NCI-H187 (cell line): ENCODE measurements at places on chromosomes 7 and 10.

GRCh38 chr10:36688717-36689116 is 436.7 kb upstream of the ANKRD30A start:
- DNase-seq = no peak

- no peak for DNase-seq
Measured at GRCh38 chr7:40583667-40584444, 449.1 kb downstream of the SUGCT start.

GRCh38 chr7:1848911-1849311 is 178.8 kb downstream of the ELFN1 start:
- DNase-seq = no peak

GRCh38 chr10:44939691-44940401 is 19.8 kb upstream of the RASSF4 start:
- no peak for DNase-seq

DNA sequence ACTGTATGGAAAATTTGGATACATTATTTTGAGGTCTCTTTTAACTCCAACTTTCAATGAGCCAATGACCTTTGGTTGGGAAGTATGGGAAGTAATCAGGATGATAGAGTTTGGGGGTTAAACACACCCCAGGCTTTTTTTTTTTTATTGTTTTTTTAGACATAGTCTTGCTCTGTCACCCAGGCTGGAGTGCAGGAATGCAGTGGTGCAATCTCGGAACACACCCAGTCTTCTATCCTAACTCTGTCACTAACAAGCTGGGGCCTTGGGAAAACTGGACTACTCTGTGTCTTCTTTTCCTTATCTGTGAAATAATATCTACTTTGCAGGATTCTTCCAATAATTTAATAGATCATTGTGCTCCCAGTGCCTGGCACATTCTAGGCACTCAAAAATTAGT is 37.6 kb upstream of the AGBL3 start:
- no peak for DNase-seq

DNA sequence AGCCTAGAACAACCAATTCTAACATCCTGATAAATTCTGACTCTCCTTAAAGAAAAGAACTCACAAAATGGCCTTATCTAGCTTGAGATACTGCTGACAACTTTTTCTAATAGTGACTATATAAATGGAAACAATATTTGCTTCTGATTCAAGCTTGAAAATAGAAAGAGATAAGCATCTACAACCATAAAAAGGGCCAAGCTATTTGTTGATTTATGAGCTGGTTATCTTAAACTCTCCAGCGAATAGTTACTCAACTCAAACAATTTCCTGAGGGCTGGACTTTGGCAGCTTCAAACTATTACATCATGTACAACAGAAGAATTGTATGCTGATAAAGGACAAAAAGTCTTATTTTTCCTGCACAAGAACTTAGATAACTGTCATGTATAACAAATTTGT is 4.6 kb downstream of the USP54 start:
- DNase-seq = no peak

DNA sequence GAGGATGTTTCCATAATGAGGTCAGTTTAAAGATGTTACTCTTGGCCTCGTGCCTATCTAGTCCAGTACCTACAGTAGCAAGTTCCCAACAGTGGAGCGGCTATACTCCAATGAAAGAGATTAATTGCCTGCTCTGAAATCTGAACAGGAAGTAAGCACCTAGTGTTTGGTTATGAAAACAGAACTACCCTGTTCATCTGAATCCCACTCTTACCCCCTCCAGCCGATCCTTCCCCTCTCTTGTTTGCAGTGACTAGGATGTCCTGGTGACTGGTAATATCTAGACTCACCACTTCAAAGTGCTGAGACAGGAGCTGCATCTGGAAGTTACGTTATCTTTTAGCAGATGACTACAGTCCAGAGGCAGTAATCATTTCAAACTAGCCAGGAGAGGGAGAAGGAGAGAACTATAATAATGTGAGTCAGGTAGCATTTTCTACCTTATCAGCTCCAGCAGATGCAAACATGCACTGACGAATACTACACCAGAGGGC is 666.7 kb upstream of the NRP1 start:
- no peak for DNase-seq

DNA sequence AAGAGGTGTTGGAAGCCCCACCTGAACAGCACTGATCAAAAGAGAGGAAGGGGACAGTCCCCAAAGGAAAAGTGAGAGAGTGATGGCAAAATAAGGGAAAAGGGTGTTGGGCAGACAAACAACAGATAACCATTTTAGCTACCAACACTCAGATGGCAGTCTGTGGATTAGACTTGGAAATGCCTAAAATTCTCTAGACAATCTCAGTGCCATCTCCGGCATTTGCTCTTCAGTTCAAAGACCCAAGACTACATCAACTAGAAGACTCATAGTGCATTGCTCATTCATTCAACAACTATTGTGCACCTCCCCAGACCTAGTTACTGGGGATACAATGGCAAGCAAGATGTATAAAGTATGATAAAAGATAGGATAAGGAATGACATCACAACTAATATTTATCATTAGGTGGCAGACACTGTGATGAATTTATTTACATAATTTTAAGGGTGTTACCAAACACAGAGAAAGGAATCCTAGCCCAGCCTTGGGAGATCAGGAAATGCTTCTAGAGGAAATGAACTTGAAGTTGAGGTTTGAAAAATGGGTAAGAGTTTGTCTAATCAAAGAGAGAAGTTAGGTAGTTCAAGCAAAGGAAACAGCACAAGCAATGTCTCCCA is 109.3 kb upstream of the ARID5B start:
- no peak for DNase-seq

DNA sequence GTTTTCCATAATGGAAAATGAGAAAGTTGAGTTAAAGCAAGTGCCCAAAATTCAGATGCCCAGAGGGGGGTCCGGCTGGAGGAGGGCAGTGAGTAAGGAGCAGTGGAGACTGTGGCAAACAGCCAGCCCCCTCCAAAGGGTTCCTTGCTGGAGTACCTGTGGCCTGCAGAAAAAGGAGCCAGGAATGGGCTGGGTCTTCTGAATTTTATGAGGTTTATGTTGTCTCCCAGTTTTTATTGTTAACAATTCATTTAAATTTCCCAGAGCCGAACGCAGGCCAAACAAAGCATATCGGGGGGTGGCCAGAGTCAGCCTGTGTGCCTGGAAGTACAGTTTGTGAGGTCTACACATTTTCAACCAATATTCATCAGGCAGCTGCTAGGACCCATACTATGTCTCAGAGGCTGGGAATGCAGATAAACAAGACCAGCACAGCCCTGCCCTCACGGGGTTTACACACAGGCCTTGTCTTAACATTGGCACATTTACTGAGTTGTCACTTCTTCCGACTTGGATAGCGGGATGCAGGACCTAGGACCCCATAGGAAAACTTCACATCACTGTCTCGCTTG is 12.9 kb upstream of the CSGALNACT2 start:
- DNase-seq = no peak

DNA sequence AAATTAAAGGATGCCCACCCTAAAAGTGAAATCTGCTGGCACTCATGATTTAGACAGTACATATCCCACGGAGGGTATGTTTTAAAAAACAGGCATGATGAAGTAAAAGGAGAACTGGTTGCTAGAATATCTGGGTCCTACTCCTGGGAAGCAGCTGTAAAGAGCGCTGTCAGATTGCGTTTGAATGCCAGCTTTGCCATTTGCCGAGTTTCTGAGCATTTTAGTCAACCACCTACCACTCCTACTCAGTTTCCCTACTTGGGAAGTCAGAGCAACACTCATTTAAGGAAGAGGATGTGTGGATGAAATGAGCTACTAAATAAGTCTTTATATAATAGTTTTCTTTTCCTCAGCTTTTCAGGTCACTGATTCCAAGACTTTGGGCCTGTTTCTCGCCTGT is 1.1 kb upstream of the UMAD1 start:
- no peak for DNase-seq

DNA sequence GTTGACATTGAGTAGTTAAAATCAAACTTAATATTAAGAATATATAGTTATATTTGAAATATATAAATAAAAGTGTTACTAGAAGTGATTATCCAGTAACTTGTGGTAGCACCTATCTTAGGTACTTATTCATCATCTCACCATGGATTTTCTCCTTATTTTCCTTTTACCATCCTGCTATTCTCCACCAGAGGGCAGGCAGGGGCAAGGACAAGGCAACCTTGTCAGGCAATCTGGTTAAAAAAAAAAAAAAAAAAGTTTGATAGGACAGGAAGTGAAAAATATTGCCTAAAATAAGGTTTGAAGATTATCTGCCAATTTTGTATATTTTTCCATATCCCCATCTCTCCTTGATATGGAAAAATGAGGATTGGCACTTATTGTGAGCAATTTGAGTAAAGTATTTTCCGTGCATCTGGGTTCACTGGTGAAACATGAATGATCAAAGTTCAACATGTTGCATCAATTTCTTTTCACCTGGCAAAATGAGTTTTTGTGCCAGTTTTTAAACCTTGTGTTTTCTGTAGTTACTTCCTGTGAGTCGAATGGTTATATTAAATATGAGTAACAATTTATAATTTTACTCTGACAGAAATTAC is 256.7 kb downstream of the AGMO start:
- DNase-seq = peak; percentile 18

DNA sequence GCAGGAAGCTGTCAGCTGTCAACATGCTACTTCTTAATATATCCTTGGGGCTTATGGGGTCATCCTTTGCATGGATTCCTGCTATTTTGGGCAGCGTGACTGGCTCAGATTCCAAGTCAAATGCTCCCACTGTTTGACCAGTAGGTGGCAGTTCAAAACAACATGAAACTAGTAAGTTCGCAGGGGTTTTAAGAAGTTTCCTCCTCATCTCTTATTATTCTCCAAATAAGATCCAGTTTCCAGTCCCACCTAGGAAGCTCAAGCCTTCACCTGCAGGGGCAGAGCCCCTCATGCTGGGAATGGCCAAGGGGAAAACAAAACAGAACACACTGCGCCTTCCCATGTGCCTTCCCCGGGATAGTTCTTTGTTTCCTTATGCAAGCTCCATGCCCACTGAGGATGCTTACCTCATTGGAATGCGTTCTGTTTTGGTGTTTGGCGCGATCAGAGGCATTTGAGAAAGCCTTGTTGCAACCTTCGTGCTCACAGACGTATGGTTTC is 259.8 kb downstream of the GLI3 start:
- DNase-seq = no peak

DNA sequence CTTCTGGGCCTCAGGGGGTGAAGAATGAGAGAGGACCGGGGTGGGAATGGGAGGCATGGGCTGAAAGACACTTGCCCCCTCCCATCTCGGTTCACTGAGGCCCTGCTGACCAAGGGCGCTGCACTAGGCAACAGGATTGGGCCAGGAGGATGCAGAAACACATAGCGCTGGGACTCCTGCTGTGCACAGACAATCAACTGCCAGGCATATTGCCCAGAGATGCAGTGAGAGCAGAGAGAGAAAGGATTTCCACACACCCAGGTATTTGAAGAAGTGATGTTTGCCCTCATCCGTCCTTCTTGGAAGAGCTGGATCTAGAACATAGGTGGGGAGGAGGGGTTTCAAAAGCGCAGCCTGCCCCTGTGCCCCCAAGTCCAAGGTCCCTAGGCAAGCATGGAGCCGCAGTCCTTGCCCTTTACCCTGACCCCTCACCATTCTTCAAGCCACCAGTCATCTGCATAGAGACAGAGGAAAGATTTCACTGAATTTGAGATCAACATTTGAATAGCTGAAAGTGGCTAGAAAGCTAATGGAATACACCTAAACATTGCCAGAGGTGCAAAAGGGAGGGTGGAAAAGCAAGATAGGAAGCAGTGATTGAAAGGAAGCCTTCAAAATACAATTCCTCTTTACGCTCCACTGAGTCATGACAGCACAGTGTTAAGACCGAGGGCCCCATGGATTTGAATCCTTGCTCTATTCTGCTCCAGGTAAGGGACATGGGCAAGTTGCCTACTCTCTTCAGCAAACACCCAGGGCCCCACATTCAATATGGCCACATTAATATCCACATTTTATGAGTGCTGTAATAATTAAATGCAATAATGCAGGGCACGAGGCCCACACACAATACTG is 44.2 kb upstream of the TNS3 start:
- DNase-seq = no peak

- no peak for DNase-seq
Measured at GRCh38 chr10:65125212-65125611, 1604.0 kb downstream of the REEP3 start.

- DNase-seq = no peak
Measured at GRCh38 chr10:6838118-6838517, 258.0 kb upstream of the PRKCQ start.

- DNase-seq = no peak
Measured at GRCh38 chr10:101293007-101293723, 60.8 kb upstream of the BTRC start.

DNA sequence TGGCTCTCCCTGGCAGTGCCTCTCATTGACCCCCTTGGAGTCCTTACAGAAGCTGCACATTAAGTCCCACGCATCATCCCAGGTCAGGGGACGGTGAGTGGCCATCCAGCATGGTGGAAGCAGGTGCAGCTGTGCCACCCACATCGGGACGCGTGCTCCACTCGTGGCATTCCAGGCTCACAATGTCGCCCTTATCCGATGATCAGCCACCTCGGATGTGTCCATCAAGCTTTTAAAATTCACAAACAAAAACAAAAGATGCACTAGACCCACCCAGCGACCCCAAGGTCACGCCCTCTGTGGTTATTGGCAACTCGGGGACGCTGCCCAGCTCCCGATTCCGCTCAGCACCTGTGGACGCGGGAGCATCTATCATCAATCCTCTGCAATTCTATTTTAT is 530.9 kb downstream of the PTPRN2 start:
- DNase-seq = no peak

- DNase-seq = no peak
Measured at GRCh38 chr7:55026867-55027490, 8.2 kb downstream of the EGFR start.

GRCh38 chr7:137987018-137987349 is 14.9 kb downstream of the CREB3L2 start:
- DNase-seq = no peak

DNA sequence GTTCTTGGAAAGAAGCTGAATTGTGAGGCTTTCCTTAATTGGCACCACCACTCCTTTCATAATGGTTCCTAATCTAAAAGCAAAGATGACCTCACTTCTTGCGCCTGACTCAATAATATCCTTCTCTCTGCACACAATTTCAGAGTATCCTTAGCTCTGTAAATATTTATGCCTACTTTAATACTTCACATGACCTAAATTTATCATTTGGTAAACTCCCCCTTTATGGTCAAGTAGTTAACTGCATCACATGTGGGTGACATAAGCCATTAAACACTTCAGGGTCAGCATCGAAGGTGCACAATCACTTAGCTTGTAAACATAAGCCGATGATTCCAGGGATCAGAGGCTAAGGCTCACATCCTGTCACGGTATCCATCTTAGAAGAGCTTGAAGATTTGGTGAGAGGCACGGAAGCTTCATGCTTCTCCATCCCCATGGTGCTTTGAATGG is 7.3 kb upstream of the RHOBTB1 start:
- DNase-seq = no peak
